ENCODE measurements at places on chromosomes 6 and 20.

DNA sequence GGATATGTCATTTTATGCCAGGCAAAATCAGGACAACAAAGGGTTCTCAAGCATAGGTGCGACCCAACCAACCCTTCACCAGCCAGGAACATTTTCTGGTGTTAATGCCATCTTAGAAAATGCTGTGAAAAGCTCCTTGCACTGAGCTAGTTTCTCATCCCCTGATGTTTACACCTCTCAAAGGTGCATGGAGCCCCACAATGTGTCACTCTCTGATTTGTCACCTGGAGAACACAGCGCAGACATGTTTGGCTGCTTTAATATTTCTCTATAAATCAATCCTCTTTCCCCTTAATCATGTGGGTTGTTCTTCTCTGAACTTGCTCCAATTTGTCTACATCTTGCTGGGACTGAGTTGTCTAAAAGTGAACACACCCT, 244.3 kb downstream of the TSHZ2 start:
- DNase-seq, result no peak

DNA sequence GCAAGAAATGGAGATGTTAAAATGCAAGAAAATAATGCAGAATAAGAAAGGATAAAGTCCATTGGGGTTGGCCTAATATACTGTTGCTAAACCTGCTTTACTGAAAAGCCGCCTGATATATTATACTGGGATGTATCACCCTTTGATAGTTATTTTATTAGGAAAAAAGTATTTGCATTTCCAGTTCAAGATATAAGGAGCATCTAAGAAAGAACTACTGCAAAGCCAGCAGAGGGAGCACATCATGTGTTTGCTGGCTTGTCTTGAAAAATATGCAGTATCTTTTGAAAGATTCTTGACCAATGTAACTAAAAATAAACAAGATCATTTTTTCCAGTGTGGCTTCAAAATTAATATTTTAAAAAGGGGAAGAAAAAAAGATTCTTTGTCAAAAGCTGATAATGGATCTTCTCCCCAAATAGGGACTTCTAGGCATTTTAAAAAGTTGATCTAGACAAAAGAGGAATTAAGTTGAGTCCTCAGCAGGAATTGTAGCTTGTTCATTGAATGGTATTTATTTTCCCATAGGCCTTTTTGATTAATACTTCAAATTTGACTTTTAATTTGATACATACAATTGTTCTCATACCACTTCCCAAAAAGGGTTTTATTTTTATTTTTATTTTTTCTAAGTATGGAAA, 214.9 kb downstream of the ZFAND3 start:
- no peak for DNase-seq

DNA sequence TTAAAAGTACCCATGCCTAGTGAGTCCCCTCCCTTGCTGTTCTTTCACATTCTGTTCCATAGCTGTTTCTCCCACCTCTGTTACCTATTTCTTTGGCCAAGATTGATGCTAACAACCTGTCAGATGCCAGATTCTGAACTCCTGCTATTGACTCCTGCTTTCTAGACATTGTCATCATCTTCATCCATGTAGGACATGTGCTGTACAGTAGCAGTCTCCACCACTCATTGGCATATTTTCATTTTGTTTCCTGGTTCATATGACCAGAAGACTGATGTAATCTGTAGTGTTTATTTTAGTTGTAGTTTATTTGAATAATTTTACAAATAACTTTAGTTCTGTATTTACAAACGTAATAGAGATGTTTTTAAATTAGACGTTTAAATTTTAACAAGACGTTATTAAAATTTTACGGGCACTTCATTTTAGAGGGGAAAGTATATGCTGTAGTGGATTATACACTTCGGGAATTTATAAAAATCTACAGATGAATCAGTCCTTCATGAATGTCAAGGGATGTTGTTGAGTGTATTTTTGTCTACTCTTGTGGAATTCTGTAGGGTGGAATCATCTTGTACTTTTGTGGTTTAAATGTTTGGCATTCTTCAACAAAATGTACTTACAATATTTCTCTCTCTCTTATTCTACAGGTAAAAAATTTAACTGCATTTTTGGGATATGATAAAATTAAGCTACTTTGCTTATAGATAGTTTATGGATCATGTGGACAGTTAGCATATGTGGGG, 34.1 kb downstream of the TRMT11 start:
- DNase-seq, result no peak

GRCh38 chr6:73514746-73515110, 6.1 kb downstream of the EEF1A1 start:
- no peak for DNase-seq

- DNase-seq, result no peak
Observed at GRCh38 chr6:124522335-124522734, 439.9 kb upstream of the RNF217 start.

GRCh38 chr20:58099291-58099935, 129.0 kb downstream of the ANKRD60 start:
- no peak for DNase-seq

GRCh38 chr6:21500314-21501020, 93.1 kb upstream of the SOX4 start:
- no peak for DNase-seq

GRCh38 chr6:71138376-71138775, 150.2 kb upstream of the OGFRL1 start:
- no peak for DNase-seq

DNA sequence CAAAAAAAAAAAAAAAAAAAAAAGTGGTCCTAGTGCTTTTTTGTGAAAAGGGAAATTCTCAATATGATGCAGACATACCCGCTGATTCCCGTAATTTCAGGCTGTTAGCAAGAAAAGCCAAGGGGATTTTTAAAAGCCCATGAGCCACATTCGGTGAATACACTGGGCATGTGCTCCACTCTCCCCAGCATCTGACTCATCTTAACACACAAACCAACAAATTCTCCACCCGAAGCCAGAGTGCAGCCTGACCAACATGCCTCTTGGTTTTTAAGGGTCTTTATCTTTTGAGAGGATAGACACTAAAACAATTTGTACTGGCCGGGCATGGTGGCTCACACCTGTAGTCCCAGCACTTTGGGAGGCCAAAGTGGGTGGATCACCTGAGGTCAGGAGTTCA, 45.5 kb upstream of the CD83 start:
- no peak for DNase-seq

DNA sequence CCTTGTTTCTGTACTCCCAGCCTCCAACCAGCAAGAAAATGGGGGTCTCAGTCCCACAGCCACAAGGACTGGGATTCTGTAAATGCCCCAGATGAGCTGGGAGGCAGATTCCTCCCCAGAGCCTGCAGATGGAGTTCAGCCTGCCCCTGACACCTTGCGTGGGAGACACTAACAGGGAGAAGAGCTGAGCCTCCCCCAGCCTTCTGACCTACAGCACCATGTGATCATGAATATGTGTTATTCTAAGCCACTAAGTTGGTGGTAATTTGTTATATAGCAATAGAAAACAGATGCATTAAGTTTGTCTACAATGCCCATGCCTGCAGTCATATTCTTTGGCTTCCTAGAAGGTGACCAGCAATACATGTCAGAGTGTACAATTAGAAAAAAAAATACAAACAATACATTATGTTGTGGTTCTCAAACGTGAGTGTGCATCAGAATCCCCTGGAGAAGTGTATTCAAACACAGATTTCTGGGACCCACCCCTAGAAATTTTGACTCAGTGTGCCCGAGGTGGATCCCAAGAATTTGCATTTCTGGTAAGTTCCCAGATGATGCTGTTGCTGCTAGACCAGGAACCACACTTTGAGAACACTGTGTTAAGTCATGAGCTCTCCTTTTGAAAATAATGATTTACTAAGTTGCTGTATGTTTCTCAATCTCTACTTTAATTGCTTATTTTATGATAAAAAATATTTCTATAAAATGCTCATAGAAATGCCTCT, 39.9 kb downstream of the SLC22A3 start:
- no peak for DNase-seq

- DNase-seq, result no peak
Observed at GRCh38 chr6:78589436-78589835, 277.9 kb upstream of the IRAK1BP1 start.

- DNase-seq, result no peak
Observed at GRCh38 chr6:8177721-8178120, 75.4 kb upstream of the EEF1E1 start.

GRCh38 chr6:147910281-147910680, 401.8 kb downstream of the SAMD5 start:
- DNase-seq, result no peak

DNA sequence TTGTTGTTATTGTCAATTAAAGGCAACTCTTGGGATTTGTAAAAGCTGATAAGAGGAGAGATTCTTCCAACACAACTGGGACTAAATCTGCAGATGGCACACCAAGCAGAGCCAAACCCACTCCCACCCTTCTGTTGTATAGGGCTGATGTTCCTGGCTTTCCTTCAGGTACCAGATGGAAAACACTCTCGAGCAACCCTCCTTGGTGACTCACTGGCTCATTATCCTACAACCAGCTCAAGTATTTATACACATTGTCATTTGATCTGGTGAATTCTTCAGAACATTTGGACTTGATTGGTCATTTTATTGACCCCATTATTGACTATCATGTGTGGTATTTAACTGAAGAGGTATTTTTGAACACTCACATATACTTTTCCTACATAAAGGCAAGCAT, 190.3 kb upstream of the PCSK2 start:
- no peak for DNase-seq

DNA sequence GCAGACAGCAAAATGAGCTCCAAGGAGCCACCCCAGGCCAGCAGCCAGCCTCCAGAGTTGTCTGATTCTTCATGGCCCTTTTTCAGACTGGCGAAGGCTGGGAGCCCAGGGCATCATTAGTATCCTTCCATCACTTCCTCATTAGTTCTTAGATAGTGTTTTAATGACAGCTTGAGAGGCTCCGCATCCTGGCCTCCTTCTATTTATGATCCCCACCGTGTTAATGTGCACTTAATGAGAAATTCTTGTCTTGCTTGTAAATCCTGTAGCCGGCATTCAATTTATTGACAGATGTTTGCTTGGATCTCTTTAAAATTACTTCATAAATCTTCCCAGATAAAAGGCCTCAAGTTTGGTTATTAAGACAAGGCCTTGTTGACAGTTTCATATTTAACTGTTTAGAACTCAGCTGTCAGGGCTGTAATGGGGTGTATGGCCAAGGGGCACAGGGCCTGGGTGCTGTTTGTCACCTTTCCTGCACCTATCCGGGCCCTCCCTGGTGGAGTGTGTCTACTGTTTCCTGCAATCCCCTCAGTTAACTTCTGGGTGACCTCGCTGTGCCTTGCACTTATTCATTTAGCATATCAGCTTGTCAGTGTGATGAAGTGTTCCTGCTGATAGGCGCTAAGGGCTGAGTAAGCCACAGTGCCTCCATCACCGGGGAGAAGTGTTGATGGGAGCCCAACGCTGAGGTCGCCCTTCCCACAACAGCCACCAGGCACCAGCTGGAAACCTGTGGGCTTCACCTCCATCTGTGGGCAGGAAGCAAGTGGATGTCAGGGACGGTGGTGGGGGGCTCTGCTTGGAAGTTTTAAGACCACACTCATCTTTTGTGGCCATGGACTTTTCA, 169.3 kb downstream of the TSHZ2 start:
- DNase-seq, result no peak

- no peak for DNase-seq
Observed at GRCh38 chr6:134166511-134167261, 114.3 kb upstream of the SLC2A12 start.

DNA sequence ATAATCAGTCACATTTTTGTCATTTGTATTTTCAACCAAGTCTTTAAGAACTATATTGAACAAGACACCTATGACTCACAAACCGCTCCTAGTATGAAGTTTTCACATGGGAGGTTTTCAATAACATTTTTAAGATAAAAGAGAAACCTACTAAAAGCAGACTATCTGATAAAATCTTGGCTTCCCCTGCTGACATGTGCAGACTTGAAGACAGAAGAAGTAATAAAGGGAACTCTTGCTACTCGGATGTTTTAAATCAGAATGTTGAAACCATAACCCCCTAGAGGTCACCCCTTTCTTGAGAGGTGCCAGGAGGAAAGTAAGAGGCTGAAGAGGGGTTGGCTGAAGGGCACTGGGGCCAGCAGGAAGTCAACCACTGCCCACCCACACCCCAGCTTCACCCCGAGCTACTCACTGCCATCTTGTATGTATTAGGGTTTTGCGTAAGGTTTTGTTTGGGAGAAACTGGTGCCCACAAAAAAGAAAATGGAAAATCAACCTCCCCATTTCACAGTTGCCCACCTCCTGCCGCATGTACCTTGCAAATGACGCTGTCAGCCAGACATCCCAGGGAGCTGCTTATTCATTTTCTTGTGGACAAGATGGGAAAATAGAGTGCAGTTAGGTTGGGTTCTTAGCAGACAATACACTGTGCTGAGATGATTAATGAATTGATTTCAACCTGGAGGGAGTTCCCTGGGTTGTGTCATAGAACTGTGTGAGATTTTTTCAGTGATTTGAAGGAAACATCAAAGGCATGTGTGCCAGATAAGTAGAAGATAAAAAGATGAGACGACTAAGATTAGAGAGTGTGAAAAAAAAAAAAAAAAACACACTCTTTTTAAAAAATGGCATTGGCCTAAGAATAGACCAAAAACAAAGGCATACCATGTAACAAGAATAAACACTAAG, 83.2 kb upstream of the TAB2 start:
- no peak for DNase-seq

DNA sequence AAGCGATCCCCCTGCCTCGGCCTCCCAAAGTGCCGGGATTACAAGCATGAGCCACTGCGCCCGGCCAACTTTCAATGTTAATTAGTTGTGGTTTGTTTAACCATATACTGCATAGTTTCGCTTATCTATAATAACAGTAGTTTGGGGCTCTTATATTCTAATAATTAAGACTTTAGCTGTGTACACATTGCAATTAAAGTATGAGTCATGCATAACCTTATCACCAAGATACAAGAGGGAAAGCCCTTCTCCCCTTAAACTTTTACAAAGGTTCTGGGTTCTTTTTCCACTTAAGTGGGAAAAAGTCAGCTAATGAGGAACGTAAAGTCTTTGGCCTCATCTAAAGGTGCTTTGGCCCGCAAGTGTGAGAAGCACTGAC, 3.2 kb upstream of the MCCD1 start:
- no peak for DNase-seq

GRCh38 chr6:145631374-145631773, 103.9 kb downstream of the EPM2A start:
- no peak for DNase-seq

Data from nucleus accumbens (tissue), 56 donors.